Peyer's patch (tissue), 4 donors: ENCODE measurements at places on chromosomes 16 and 17. TPM values are rescaled to one million over a fixed set of nuclear protein-coding genes. Genes with fewer than 3 reads are reported as not detected.

- peak; percentile 73 for DNase-seq
Observed at GRCh38 chr17:42667088-42667951, 8.2 kb downstream of the TUBG2 start.

Gene GSDMA
- 1.6 TPM for total RNA-seq

DNA sequence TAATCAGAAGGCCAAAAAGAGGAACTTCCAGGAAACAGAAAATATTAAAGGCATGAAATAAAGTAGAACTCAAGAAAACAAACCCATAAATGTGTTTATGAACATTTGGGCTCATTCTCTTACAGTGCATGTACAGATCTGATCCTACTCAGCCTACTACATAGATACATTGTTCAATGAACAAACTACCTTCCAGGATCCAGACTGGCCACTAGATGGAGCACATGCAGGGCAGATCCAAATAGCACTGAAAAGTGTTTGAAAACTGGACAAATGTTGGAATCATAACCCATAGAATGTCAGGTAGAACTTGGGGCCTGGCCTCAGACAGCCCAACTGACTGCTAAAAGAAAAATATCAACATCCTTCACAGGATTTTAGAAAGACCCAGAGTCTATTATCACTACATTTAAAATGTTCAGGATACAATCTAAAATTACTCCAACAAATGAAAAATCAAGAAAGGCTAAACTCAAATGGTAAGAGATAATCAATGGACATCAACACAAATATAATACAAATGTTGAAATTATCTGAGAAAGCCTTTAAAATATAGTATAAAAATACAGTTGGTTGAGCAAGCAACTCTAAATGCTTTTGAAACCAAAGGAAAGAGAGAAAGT is 122.4 kb upstream of the NUDT7 start:
- DNase-seq: peak; percentile 52

Gene GJD3
- not detected for total RNA-seq

GRCh38 chr17:28174352-28175046 is 132.0 kb downstream of the NLK start:
- DNase-seq: no peak

DNA sequence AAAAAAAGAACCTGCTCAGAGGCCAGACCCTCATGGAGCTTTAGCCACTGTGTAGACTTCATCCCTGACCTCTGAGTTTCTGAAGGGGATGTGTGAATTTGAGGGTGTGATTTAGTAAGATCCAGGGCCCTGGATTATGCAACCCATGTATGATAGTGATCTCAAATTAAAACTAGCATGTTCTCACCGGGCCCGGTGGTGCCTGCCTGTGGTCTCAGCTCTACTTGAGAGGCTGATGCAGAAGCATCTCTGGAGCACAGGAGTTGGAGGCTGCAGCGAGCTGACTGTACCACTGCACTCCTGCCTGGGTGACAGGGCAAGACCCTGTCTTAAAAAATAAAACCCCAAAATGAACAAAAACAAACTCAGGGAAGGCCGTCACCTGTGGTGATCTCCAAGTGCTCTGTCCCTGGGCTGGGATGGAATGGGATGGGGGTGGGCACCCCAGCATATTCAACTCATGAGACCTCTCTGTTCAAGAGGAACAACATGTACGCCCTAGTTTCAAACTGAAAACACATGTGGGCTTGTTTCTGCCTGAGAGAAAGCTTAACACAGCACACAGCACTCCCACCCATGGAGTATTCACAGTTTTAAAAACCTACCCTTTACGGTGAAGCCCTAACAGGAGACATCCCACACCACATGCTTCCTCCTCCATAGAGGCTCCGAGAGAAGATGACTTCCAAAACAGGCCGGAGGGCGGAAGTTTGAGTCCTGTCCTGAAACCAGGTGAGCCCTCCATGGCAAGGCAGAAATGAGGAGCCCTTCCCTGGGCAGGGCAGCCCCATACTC is 30.1 kb downstream of the GNPTG start:
- no peak for DNase-seq

Gene NOD2
- not detected for total RNA-seq

- DNase-seq: no peak
Observed at GRCh38 chr16:30887927-30888326, 6.0 kb downstream of the BCL7C start.

DNA sequence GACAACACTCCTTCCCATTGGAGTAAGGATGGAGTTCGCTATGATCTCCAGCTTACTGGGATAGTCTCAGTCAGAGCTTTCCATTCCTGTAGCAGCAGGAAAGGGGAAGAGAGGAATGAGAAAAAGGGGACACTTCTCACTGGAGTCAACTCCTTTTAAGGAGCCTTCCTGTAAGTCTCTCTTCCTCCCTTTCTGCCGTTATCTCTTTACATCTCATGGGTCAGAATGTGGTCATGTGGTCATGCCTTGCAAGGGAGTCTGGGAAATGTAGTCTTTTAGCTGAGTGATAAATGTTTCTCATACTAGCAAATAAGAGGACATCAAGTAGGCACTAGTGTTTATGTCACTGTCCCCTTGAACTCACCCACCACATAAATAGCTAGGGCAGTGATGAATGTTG is 227.3 kb downstream of the HAPSTR1 start:
- no peak for DNase-seq

- DNase-seq: no peak
Observed at GRCh38 chr17:42179911-42180410, 981 bp downstream of the KCNH4 start.

- DNase-seq: no peak
Observed at GRCh38 chr16:64167936-64168335, 953.9 kb downstream of the CDH11 start.

Gene IRF8
- total RNA-seq: 39.8 TPM

Gene EFNB3
- not detected for total RNA-seq

GRCh38 chr16:11403534-11403795 is 58.2 kb downstream of the RMI2 start:
- DNase-seq: no peak

Gene RSPRY1
- 52.0 TPM for total RNA-seq

Gene KRT31
- total RNA-seq: not detected

Gene ABCC6
- 113 TPM for total RNA-seq

Gene TIGD7
- total RNA-seq: 2.2 TPM

Gene QRICH2
- total RNA-seq: 3.1 TPM

- DNase-seq: no peak
Observed at GRCh38 chr17:65573282-65573602, 11.8 kb upstream of the AXIN2 start.
